ENCODE measurements at places on chromosomes 11 and 22.

DNA sequence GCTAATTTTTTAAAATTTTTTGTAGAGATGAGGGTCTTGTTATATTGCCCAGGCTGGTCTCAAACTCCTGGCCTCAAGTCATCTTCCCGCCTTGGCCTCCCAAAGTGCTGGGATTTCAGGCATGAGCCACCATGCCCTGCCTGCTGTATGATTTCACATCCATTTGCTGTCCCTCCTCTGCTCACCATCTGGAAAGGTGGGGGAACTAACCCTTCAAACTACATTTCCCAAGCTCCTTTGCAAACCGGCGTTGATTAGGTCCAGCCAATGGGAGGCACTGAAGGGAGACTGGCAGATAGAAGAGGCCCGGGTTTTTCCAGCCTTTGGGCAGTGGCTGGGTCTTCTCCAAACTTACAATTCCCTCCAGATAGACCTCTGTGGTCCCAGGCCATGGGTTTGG is 19.3 kb downstream of the RFPL1 start:
- DNase-seq = peak; percentile 28

DNA sequence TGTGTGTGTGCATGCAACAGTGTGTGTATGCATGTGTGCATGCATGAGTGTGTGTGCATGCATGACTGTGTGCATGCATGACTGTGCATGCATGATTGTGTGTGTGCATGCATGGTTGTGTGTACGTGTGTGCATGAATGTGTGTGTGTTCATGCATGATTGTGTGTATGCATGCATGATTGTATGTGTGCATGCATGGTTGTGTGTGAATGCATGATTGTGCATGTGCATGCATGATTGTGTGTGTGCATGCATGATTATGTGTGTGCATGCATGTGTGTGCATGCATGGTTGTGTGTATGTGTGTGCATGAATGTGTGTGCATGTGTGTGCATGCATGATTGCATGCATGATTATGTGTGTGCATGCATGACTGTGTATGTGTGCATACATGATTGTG is 1052.0 kb downstream of the TBC1D22A start:
- no peak for DNase-seq

GRCh38 chr22:46457502-46458488 is 79.6 kb downstream of the CELSR1 start:
- DNase-seq = no peak

DNA sequence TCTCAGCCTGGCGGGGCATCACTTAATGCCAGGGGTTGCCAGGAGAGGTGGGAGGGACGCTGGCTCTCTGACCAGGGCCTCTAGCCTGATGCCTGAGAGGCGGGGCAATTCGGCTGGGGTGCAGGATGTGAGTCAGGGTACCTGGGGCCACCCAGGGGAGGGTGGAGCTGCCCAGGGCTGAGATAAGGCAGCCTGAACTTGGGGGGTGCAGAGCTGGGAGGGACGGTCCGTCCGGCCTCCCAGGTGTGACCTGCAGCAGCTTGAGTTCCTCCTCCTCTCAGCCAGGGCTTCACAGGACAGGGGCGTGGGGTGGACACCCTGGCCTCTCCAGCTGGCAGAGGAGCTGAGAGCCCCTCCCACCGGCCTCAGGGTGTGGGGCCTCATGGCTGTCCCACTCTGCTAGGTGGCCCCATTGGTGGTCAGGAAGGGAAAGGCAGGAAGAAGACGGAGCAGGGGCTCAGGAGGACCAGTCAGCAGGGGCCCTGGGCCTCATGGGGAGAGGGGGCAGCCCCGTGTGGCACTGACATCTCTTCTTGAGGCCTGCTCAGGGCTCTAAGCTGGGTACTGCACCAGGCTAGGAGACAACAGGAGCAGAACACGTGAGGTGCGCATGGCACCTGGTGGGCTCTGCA is 942 bp upstream of the RPS6KA4 start:
- no peak for DNase-seq

DNA sequence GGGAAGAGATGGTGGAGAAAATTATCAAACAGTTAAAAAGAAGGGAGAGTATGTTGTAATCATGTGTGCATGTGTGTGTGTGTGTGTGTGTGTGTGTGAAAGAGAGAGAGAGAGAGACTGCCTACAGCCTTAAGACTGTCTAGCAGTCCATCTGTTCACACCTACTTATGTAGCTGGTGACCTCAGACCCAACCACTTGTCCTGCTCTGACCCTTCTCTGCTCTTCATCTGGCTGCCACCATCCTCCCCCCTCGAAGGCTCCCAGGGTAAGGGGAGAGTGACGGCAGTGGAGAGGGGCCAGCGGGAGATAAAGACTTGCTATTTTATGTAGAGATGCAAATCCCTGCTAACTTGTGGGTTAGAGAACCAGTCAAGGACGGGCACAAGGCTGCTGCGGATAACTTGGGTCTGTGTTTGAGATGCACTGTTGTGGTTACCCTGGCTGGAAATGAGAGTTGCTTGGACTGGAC is 24.9 kb upstream of the GRAMD1B start:
- no peak for DNase-seq

DNA sequence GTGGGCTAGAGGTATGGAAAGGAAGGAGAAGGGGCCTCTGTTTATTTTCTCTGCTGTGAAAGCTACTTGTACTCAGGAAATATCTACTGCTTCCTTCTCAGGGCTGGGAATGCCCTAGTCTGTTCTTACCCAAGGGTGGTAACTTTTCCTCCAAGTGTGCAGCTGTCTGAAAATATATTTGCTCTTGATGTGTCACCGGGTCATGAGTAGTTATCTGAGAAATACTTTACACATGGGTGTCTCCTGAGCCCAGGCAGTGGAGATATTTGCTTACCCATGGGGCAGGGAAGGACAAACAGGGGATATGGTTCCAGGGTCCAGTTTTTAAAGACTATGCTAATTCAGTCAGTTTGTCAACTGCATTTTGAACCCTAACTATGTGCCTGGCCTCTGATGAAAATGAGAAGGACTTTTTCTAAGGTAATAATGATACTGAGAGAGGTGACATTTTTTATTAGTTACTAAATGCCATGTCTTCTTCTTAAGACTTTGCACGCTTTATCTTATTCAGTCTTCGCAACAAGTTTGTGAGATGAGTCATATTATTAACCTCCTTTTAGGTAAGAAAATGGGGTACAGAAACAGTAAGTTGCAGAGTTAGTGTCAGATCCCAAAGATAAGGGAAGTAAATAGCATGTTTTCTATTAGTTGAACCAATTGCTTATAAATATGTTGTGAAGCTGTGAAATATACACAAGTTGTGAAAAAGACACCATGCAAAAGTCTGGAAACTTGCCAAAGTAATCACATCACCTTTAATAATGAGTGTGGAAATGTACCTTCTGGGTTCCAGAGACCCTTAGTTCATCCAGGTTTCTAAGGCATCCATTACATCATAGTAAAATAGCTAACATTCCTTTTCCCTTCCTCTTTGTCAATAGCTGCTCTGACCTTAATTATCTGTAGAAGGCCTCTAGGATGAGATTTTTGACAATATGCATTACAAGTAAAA is 22.9 kb downstream of the SYTL2 start:
- no peak for DNase-seq

- DNase-seq = peak; percentile 93
Observed at GRCh38 chr11:45921561-45922424, 663 bp upstream of the LARGE2 start.

- DNase-seq = no peak
Observed at GRCh38 chr11:32706985-32707741, 87.3 kb downstream of the CCDC73 start.

DNA sequence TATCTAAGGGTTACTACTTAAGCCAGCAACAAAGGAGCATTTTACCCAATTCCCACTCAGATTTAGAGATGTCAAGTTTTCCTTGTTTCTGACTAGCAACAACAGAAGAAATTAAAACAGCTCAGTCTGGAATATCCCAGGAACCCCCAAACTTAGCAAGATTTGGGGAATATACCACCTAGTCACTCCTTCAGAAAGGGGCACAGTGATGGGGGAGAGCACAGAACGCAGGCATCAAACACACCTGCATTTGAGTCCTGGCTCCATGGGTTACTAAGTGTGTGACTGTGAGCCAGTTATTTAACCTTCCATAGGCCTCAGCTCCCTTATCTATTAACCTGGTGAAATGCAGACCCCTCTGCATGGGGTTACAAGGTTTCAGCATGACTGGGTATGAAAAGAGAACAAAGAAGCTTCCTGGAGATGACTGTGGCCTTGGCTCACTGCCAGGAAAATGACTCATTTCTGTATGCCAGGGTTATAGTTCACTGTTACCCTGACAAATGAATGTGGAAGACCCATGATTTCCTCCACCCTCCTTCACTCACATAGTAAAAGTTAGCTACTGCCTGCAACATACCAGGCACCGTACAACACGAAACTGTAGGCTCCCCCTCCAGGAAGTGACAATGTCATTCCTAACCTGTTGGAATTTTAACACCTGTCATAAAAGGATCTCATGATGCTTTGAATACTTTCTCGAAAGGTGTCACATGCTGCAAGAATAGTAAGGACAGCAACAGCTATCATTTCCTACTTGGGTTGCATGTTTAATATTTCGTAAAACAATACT is 79.6 kb downstream of the ME3 start:
- peak; percentile 69 for DNase-seq

GRCh38 chr22:28728621-28729313 is 12.9 kb downstream of the CHEK2 start:
- DNase-seq = no peak

GRCh38 chr11:65663639-65664200 is 1.0 kb upstream of the RELA start:
- DNase-seq = no peak

DNA sequence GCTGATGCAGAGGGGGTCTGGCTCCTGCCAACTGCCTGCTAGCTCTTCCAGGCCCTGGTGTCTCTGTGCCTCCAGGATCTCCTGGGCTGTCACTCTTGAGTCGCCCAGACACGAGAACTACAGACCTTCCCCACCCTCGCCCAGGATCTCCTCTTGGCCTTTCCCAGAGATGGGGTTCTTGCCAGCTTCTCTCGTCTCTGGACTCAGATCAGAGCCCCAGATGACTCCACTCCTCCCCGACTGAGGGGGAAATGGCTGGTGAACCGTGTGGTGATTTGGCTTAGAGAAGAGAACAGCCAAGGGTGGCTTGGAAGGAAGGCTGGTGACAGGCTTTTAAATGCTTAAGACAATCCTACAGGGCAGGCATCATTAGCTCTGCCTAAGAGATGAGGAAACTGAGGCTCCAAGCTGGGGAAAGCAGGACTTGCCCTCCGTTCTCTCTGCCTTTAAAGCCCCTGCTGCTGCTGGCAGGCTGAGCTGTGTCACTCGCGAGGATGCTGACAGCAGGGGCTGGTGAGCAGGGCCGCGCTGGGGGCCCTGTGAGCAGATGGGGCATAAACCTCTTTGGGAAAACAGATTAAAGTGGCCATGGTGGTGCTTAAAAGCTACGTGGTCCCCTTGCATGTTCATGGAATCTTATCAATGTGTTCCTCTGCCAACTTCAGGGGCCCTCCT is 90.3 kb upstream of the THY1 start:
- no peak for DNase-seq

GRCh38 chr22:41682033-41682807 is 6.4 kb downstream of the SNU13 start:
- DNase-seq = peak; percentile 92

DNA sequence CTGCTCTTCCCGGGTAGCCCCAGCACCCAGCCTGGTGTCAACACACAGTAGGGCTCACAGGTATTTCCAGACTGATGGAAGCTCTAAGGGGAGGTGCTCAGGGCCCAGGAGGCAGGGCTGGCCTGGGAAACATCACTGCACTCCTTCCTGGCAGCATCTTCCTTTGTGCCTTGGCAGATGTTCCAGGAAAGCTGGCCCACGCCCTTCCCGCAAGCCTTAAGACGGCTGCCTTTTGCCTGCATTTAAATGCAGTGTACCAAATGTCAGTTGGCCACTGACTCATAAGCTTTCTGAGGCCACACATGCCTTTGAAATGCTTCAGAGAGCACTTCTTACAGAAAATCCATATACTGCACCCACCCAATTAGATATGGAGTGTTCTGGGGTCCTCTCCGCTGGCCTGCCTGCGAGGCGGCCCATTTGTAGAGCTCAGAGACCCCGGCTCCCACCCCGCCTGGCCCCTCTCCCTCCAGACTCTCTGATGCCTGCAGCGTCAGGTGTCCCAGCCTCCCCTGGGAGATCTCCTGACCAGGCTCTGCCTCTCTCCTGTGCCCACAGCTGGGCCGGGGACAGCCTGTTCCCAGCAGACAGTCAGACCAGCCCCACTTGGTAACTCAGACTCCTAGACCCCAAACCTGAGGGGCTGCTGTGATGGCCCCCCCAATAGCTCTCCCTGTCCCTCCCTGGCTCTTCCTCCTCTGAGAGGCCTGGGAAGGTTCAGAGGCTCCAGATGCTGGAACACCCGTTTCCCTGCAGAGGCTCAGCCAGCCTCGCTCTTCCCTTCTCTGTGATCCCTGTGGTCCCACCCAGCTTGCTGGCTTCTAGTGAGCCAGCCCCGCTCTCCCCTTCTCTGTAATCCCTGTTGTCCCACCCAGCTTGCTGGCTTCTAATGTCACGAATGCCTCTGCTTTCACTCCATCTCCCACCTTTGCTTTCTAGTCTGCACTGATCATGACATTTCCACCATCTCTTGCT is 47.6 kb upstream of the THY1 start:
- DNase-seq = no peak

DNA sequence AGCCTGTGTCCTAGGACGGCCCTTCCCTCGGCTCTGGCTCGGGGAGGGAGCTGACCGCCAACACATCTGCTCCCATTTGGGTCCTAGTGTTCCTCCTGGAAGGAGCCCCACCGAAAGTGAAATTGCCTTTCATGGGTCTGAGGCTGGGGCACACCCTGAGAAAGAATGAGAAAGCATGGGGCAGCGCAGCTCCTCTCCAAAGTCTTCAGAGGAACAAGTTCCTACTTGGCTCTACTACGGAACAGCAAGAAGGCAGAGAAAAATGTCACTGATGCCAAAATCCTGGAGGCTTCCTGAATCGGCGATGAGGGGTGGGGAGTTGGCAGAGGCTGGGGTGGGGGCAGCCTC is 41.5 kb upstream of the MYEOV start:
- no peak for DNase-seq

- DNase-seq = no peak
Observed at GRCh38 chr11:76310832-76311595, 69.9 kb downstream of the THAP12 start.

GRCh38 chr11:134498326-134499139 is 86.5 kb upstream of the B3GAT1 start:
- DNase-seq = no peak

GRCh38 chr11:44950031-44950624 is 555 bp downstream of the TP53I11 start:
- DNase-seq = no peak

DNA sequence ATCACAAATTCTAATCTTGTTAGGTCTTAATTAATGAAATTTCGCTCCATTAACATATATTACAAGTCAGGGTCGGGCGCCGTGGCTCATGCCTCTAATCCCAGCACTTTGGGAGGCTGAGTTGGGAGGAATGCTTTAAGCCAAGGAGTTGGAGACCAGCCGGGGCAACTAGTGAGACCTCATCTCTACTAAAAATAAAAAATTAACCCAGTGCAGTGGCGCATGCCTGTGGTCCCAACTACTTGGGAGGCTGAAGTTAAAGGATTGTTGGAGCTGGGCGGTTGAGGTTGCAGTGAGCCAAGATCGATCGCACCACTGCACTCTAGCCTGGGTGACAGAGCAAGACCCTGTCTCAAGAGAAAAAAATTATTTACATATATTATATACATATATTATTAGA is 1.9 kb downstream of the TMA7B start:
- no peak for DNase-seq
